ENCODE measurements at places on chromosomes 6 and 20.

- DNase-seq: no peak
Observed at GRCh38 chr20:51535075-51535386, 7.5 kb downstream of the NFATC2 start.

DNA sequence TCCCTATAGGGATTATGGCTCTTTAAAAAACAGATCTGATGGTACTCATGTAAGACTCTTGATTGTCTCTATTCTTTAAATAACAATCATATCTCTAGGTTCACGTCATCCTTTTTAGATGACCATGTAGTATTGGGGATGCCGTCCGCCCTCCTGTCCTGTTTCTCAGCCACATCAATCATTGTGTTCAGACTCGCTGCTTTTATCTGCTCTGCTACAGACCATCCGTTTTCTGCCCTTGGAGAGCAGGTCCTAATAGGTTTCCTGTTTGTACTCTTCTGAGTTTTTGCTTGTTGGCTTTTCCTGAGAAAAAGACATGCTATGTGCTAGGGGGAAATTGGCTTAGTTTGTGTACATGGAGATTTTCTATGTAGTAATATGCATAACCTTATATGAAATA, 76.8 kb downstream of the SASH1 start:
- no peak for DNase-seq

- no peak for DNase-seq
Observed at GRCh38 chr6:48525849-48526248, 414.9 kb upstream of the PTCHD4 start.

DNA sequence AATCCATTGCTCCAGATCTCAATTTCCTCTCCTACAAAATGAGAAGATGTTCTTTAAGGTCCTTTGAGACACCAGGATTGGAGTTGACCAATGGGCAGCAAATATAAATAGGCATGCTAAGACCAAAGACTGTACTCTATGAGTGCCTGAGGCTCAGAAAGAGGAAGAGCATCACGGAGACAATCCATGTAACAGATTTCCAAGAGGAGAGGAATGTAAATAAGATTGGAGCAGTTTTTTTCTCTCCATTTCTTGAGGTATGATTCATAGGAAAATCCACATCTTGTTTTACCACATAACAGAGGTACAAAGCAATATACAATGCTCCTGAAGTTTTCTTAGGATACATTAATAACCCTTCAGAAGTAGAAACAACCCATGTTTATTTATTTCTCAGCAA, 109.8 kb downstream of the UBE3D start:
- no peak for DNase-seq

GRCh38 chr6:47687432-47687831, 10.9 kb upstream of the ADGRF4 start:
- no peak for DNase-seq

DNA sequence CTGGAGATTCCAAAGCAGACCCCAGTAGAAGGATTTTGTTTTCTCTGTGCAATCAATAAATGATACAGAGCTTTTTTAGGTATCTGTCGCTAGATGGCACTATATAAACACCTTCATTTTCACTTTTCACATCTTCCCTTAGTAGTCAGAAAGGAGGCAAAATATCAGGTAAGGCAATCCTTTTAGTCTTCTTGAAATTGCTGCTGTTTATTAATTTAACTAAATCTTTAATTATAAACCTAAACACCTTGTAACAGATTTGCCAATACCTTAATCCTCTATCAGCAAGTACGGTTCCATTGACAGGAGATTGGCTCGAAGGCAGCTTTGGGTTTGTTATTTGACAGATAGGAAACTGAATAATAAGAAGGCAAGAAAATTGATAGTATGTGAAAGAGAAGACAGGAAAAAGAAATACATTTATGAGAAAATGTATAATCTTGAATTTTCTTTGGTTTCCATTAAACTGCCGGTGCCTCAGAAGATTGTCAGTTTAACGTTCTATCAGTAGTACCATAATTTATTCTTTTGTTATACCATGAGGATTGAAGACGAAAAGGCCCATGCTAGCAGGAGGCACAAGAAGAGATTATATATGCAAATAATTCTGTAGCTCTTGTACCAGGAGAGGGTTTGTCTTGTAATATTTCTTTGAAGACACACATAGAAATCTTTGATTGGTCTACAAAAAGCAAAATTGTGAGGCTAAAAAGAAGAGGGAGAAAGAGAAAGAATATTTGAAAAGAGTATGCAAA, 23.5 kb upstream of the IBTK start:
- peak; percentile 36 for DNase-seq

DNA sequence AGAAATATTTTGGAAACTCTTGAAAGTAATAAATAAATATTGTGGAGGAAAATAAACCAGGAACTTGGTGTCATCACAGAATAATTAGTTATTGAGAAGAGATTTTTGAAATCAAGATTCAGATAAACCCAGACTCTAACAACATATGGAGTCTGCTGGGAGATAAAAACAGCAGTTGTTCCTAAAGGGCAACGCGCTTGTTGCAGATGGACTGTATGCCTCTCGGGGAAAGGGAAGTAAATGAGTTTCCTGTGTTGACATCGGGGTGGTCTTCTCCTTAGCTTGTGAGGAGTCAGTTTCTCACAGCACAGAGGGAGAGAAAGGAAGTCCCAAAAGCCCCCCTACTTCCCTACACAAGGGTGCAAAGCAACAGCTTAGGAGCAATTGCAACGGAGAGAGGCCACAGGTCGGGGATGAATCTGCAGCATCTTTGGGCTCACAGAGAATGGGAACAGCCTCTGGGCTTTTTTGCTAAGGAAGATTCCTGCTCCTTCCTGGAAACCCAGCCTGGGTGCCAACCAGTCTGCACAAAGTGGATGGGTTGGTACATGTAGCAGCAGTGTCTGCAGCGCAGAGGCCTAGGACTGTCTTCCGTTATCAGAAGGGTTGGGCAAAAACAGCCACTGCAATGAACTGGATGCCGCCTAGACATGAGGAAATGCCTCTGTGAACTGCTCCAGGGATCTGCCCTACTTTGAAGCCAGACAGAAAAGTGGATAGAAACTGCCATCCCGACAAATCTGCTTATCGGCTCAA, 603.0 kb upstream of the NRSN1 start:
- DNase-seq: no peak

DNA sequence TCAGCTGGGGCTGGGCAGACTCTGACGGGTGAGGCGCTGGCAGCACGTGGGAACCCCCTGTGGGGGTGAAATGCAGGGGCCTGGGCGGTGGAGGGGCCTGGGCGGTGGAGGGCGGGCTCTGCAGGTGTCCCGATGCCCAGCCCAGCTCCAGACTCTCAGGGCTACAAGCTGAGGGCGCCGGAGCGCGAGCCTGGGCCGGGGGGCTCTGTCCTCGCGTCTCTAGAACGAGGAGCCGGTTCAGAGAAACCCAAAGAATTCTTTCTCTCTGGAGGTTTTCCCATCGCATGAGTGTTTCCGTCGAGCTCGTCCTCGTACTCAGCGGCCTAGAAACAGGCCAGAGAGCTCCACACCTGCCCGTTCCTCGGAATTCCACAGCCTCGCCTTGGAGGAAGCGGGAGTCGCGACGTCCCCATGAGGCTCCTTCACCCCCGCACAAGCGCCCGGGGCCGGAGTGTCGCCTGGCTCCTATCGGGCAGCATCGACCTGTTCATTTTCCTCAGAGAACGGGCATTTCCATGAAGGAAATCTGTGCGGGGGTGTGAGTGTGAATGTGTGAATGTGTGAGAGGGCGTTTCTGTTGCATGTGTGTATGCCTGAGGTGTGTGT, 76.9 kb downstream of the SMOC2 start:
- no peak for DNase-seq

GRCh38 chr6:86456821-86457220, 480.5 kb upstream of the HTR1E start:
- no peak for DNase-seq

DNA sequence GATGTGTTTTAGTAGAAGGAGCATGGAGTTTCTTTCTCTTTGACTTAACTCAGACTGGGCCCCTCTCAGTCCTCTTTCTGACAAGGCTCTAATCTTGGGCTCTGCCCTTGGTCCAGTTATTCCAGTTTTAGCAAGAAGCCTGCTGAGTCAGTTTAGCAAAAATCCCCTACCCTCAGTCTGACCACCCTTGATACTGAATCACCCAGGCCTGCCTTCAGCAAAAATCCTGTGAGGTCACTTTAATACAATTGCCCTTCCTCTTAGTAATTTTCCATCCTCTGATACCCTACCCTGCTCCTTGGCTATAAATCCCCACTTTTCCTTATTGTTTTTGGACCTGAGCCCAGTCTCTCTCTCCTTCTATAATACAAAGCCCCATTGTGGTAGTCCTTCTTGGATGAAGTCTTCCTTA, 326.7 kb upstream of the NOX3 start:
- DNase-seq: no peak

- no peak for DNase-seq
Observed at GRCh38 chr20:3924304-3925112, 35.3 kb downstream of the PANK2 start.

GRCh38 chr6:37273690-37274089, 15.7 kb upstream of the TMEM217 start:
- DNase-seq: no peak

DNA sequence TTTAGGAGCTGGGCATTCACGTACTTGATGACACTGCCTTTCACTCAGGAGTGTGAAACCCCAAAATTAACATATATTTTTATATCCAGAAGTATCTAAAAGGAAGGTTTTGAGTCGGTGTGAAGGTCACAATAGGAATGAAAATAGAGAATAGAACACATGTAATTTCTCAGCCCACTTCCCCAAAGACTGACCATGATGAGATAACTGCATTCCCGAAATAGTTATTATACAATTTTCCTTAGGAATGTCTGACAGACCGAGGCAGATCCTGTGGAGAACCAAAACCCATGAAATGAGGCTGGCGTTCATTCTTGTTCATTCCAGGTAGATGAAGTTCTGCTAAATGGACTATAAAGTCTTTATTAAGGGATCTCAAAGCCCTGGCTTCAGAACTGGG, 10.3 kb downstream of the NSFL1C start:
- no peak for DNase-seq

DNA sequence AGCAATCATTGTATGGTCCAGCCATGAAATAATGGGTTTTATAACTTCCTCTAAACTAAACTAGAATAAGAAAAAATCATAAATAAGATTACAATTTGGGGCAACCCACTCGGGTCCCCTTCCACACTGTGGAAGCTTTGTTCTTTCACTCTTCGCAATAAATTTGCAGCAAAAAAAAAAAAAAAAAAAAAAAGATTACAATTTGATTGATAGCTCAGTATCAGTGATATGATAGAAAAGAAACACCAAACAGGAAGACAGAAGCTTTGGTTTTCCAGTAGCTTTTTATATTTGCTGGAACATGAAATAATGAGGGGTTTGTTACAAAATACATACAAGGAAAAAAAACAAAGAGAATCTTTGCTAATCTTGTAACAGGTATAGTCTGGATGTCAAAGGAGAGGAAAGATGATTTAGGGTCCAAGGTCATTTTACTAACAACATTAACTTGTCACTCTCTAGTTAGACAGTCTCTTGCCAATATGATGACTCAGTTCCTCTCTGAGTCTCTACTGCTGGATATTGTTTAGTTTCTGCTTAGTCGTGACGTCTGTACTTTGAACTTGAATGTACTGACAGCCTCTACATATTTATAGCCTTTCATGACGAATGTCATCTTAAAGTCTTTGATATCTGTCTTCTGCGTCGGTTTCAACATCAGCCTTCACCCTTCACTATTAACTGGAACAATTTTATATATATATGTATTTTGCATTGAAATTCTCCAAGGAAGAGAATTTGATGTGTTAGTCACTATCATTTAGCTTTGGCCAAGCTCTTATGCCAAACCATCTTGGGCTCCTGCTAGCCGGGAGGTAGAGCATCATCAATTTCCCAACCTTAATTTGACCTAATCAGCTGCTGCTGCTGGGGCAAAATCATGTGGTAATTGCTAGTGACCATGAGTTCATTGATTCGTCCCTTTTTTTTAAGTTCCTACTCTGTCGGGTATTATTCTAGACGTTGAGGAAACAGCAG, 213.1 kb upstream of the STXBP5 start:
- DNase-seq: peak; percentile 22

DNA sequence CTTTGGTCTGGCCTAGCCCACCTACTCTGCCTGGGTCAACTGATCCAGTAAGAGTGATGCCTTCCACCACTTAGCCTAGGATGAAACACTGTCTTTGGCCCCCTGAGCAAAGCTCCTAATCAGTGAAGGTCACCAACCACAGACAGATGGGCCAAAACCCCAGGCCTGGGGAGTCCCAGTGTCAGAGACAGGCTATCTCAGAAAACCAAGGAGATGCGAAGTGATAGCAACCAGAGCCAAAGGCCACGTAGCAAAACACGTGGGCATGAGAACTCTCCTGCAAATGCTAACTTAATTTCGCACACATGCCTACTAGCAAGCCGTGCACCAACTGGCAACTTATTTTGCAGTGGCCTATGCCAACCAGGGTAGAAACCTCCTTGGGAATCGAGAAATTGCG, 29.1 kb downstream of the AGPAT4 start:
- no peak for DNase-seq

- no peak for DNase-seq
Observed at GRCh38 chr20:48702455-48702913, 125.3 kb downstream of the PREX1 start.

- DNase-seq: peak; percentile 62
Observed at GRCh38 chr20:3686867-3687321, 5.1 kb upstream of the ADAM33 start.

GRCh38 chr6:143457563-143458359, 7.2 kb downstream of the PEX3 start:
- no peak for DNase-seq

DNA sequence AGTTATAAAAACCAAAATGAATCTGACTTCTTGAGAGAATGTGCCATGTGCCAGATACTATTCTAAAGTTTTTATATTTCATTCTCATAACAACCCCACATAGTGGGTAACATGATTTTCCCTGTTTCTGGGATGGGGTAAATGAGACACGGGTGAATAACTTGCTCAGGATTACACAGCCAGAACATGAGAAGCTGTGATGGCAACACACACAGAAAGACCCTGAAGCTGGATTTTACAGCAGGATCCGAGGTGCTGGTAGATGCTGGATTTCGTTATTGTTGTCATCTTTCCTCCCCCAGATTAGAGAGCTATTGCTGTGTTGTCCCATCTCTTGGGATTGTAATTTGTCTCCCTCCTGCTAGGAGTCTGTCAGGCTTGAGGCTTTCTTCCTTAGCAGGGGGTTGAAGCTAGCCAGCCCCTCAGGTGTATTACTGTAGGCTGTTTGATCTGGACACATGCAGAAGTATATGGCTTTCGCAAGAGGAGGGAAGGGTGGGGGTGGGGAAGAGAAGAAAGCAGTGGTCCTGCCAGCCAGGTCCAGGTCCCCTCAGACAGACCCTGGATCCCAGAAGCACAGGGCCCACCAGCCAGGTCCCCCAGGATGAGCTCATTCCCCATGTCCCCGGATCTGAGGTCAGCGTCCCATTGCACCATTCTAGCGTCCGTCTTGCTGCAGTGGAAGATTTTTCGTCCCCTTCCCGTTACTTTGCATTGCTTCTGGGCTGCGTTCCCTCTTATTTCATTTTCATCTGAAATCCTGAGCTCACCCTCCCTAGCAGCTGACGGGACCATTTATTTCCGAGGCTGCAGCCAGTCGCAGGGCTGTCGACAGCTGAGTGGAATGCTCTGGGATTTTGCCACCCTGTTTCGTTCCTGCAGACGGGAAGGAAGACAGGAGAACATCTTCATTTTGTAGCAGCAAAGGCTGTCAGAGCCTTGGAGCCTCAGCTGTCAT, 7.3 kb upstream of the KCNG1 start:
- DNase-seq: no peak

GRCh38 chr6:110287462-110288341, 70.4 kb downstream of the METTL24 start:
- DNase-seq: no peak

- DNase-seq: no peak
Observed at GRCh38 chr20:53907968-53908751, 162.2 kb downstream of the BCAS1 start.

GRCh38 chr6:47413752-47414422, 63.7 kb upstream of the CD2AP start:
- peak; percentile 59 for DNase-seq

- DNase-seq: no peak
Observed at GRCh38 chr6:10312445-10312844, 102.4 kb downstream of the TFAP2A start.

All from putamen (tissue), 1 donor.